ENCODE measurements at places on chromosomes 3 and 15.

GRCh38 chr3:78148986-78149717, 1109.3 kb downstream of the ROBO2 start:
- DNase-seq: no peak

GRCh38 chr15:101176625-101177024, 75.2 kb downstream of the CHSY1 start:
- no peak for DNase-seq

DNA sequence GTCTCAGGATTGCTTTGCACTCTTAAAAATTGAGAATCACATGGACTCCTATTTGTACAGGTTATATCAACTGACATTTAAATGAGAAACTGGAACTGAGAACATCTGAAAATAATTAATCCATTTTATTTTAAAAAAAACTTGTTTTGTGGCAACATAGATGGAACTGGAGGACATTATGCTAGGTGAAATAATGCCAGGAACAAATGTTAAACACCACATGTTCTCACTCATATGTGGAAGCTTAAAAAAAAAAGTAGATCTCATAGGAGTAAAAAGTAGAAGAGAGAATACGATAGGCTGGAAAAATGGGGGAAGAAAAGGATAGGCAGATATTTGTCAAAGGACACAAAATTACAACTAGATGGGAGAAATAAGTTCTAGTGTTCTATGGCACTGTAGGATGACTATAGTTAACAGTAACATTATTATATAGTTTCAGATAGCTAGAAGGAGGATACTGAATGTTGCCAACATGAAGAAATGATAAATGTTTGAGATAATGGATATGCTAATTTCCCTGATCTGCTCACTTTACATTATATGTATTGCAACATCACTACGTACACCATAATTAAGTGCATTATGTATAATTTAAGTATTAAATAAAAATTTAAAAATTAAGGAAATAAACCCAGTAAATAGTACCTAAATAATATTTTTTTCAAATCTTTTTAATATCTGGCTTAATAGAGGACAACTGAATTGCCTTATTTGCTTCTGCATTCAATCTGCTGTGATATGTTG, 100.5 kb upstream of the TSPAN3 start:
- no peak for DNase-seq

DNA sequence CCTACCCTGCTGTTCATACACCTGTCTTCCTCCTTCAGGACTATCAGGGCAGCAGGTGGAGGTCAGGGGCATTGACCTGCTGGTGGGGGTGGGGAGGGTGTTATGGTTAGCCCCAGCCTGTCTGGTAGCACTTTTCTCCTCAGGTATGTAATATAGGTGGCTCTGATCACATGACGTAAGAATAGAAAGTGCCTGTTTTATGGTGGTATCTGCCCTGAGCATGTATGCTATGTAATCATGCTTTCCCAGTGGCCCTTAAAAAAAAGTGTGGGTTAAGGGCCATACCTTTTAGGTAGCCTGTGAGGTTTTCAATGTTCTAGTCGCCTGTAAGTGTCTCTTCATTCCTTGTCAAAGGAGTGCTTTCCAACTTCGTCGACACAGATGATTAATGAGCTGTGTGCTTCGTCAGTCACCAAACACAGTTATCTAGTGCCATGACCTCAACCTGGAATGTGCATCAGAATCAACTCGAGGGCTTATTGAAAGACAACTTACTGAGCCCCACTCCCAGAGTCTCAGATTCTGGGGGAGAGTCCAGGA, 86.3 kb downstream of the KLHL25 start:
- DNase-seq: no peak

DNA sequence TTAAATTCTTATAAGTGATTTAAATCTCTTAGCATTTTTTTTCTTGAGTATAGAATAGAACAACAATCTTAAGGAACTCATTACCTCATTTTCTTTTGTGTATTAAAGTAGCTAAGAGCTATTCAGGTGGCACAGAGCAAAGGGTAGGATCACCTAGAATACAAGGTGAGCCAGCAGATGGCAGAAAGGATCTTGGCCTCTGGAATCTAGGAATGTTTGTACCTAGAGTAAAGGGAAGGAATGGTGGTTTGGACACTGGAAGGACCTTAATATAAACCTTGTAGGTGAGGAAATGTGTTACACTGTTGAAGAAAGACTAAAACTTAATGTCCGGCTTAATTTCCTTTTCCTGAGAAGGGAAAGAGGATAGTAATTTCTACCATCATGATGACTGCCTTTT, 89.0 kb downstream of the GHSR start:
- no peak for DNase-seq

GRCh38 chr3:63022114-63022513, 146.9 kb upstream of the CADPS start:
- no peak for DNase-seq

DNA sequence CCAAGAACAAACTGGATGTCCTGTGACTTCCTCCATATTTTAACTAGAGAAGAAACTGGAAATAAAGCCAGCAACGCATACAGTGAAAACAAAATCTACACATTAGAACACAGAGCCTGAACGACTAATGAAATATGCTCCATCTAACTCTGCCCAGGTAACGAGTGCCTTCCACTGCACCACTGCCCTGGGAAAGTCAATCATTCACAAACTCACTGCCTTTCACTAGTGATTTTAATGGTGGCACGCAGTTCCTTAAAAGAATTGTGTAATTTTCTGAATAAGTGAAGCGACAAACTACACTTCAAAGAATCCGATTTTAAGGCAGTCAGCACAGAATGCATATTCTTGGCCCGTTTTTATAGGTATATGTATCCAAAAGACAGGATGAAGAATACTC, 416.0 kb downstream of the SHQ1 start:
- DNase-seq: no peak

Data from nucleus accumbens (tissue), 56 donors.